Activated naive CD4-positive, alpha-beta T cell (primary cell): ENCODE measurements at places on chromosomes 3 and 15.

GRCh38 chr3:29242296-29242695, 38.6 kb upstream of the RBMS3 start:
- no peak for DNase-seq

GRCh38 chr15:59779110-59779509, 90.0 kb upstream of the BNIP2 start:
- DNase-seq = no peak

GRCh38 chr3:73203101-73203500, 141.6 kb downstream of the EBLN2 start:
- DNase-seq = no peak

- DNase-seq = no peak
Measured at GRCh38 chr15:60540002-60540651, 61.2 kb upstream of the ICE2 start.

GRCh38 chr3:50415816-50416215, 56.5 kb upstream of the TMEM115 start:
- no peak for DNase-seq

DNA sequence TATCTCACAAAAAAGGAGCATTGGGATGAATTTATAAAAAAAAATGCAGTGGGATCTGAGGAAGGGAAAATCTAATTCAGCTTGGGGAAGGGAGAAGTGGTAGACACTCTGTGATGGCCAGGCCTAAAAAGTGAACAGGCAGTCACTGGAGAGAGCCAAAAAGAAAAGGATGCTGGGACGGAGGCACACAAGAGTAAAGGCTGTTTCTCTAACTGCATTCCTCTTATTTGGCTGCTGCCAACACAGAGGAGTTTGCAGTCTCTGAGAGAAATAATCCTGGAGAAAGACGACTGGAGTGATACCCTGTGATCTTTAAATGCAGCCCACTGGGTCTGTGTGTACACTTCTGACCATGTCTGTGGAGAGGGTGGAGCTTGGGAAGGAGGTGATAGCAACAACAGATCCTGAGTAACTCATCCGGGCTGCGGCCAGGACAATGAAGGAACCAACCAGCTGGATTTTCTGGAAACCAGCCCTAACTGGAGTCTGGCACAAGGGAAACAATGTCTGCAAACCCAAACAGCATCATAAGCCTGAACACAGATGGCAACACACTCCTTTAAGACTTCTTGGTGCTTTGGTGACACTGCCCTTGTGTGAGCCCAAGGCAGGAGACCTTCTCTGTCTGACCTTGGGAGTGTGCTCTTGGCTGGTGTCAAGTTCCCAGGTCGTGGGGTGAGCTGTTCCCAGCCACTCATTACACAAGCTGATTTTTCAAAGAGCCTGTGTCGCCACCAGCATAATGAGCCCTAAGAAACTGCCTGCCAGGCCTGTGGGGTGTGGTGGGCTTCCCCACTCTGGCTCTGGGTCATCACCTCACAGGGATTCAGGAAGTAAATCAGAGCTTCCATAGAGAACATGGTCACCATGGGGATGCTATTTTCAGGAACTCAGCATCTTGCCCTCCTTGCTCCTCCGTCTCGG, 8.0 kb downstream of the FYCO1 start:
- DNase-seq = no peak

GRCh38 chr3:42489937-42490227, 12.6 kb upstream of the VIPR1 start:
- DNase-seq = no peak

DNA sequence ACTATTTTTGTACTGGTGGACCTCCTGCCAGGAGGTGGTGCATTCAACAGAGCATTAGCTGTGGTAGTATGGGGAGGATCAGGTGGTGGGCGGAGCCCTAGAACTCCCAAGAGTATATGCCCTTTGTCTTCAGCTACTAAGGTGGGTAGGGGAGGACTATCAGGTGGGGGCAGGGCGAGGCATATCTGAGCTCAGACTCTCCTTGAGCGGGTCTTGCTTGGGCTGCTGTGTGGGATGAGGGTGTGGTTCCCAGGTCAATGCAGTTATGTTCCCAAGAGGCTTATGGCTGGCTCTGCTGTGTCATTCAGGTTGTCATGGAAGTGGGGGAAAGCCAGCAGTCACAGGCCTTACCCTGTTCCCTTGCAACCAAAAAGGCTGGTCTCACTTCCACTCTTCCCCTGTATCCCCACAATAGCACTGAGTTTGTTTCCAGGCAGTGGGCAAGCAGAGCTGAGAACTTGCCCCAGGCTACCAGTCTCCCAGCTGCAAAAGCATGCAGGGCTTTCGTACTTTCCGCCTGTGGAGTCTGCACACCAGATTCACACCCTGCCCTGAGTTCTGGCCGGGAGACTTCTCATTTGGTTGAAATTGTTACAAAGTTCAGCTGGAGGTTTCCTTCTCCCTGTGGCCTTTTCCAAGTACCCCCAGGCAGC, 93.7 kb upstream of the DPPA4 start:
- DNase-seq = no peak
